ENCODE measurements at places on chromosomes 1 and 21. TPM values are rescaled to one million over a fixed set of nuclear protein-coding genes. Genes with fewer than 3 reads are reported as not detected.

DNA sequence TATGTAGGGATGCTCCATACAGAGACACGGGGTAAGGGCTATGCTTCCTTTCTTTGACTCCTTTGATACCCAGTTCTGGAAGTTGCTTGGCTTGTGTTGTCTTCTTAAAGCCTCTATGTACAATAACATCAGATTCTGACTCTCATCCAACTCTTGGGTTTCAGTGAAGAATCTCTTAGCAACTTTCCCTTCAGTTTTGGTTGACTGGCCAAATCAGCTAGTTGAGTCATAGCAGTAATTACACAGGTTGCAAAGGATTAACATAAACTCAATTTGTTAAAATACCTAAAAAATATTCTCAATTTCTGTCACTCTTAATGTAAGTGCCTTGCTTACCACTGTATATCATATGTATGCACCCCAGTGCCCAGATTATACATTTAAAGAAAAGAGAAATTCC is 9.2 kb downstream of the CD1E start:
- no peak for DNase-seq

DNA sequence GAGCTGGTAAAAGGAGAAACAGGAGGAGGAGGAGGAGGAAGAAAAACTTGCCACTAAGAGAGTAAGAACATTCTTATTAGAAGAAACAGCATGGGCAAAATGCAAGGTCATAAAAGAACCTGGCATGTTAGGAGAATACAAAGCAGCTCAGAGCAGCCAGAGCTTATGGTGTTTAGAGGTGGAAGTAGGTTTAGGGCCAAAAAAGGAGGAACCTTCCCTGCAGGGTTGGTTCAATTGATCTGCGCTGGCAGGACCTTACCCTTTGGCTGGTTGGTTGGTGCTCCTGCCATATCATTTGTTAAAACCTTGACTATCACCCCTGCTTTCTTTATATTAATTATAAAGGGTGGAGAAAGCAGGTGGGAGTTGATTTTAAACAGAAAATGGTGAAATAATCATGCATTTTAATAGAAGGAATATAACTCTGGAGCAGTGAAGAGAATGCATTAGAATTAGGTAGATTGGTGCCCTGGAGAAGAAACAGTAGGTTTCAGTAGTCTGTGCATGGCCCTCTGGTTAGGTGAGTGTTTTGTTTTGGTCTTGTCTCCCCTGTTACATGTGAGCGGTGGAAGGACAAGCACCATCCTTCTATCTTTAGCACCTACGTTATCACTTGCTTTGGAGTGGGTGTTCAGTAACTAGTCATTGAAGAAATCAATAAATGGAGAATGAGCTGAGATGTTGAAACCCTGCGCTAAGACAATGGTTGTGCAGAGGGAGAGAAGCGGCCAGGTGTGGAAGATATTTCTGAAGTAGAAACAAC is 110.4 kb upstream of the NGF start:
- DNase-seq, result no peak

DNA sequence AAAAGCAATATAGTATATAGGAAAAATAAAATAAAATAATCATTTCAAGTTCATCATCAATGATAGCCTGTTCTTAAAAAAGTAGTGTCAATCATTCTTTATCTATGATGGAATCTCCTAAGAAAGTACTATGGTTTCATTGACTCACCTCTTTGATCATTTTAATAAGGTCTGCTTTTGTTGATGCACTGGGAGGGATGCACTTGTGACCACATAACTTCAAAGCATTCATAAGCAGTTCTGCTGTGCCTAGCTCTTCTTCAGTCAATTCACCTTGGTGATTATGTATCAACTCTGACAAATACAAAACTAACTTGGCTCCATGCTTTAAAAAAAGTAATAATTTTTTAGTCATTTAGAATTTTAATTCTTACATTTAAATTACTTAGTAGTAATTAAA is 84.8 kb upstream of the GNG4 start:
- no peak for DNase-seq

DNA sequence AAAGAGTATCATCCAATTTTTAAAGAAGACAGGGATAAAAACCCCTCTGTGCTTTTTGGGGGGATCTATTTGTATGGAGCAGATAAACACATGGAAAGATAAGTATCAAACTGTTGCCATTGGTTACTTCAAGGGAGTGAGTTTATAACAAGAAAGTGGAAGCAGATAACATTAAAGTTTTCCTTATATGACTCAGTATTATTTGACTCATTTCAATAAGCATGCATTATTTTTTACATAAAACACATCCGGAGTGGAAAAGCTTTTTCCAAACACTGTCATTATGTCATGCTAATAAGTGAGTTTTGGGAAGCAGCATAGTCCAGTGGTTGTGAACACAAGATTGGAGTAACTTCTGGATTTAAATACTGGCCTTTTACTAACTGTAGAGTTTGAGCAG is 452.2 kb downstream of the LTN1 start:
- no peak for DNase-seq

GRCh38 chr1:164510435-164510834 is 48.5 kb upstream of the PBX1 start:
- DNase-seq, result no peak

- DNase-seq, result peak; percentile 64
Observed at GRCh38 chr1:201330541-201330940, 46.9 kb downstream of the TNNT2 start.

- no peak for DNase-seq
Observed at GRCh38 chr1:44524655-44525500, 119.8 kb downstream of the RNF220 start.

GRCh38 chr1:21021311-21021710 is 155.4 kb downstream of the EIF4G3 start:
- no peak for DNase-seq

- no peak for DNase-seq
Observed at GRCh38 chr1:233364026-233364425, 36.5 kb downstream of the MAP3K21 start.

DNA sequence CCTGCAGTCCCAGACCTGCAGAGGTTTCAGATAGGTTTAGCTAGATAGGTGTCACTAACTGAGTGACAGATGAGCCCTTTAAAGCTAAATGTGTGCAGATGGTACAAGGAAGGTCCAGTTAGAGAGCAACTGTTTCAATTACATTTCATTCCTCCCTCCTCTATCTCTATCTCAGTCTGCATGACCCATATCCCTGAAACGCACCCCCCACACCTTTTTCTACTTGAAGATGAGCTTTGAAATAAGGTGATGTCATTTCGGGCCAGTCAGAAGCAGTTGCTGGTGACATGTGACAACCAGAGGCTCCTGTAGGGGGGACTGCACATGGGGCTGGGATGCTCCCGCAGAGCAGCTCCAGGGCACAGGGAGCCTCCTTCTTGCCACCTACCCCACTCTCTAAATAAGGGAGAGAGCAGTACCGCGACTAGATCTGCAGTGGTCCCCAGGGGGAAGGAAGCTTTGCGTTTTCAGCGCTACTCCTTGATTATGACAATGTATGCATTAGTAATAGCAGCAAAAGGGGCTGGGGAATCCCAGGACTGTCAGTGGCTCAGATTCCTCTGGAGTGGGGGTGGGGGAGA is 4.3 kb downstream of the ATP8B2 start:
- no peak for DNase-seq

GRCh38 chr1:98367426-98367825 is 294.1 kb upstream of the SNX7 start:
- DNase-seq, result no peak

DNA sequence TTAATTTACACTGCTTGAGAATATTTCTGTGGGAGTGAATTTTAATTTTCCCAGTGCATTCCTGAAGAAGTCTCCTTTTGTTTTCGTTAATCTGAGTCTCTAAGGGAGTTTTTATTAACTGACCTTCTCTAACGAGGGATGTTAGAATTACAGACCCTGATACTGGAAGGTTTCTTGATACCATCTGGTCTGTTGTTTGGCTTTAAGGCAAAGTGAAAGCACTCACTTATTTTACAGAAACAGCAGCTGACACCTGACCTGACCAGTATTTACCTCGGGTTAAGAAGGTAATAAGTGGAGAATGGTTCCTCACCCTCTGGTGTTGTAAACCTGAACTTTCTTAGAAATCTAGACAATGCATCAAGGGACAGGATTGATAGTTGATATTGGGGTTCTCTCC is 12.4 kb downstream of the CDC14A start:
- DNase-seq, result no peak

- DNase-seq, result no peak
Observed at GRCh38 chr1:226369110-226369509, 38.8 kb downstream of the PARP1 start.

DNA sequence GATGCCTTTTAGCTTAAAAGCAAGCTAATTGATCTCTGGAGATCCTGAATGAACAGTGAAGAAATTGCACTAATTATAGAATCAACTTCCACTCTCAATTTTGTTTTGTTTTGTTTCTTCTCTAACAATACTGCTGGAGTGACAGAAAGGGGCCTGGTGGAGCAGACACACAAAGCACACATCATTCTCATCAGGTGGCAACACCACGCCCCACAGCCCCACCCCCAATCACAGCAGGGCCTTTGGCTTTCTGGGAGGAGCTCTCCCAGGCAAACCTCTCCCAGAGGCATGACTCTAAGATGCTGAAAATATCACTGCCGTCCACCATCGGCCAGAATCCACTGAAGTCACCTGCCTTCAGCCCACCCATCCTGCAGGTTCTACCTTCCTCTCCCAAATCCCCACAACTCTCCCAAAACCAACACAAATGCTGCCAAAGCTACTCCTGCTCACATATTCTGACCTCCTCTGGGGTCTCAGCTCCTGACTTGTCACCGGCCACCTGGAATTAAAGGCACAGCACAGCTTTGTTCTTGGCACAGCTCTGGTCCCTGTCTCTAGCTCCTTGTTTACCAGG is 120.7 kb downstream of the GRIK3 start:
- DNase-seq, result no peak

- DNase-seq, result no peak
Observed at GRCh38 chr1:171581766-171582165, 40.3 kb upstream of the MYOCOS start.

DNA sequence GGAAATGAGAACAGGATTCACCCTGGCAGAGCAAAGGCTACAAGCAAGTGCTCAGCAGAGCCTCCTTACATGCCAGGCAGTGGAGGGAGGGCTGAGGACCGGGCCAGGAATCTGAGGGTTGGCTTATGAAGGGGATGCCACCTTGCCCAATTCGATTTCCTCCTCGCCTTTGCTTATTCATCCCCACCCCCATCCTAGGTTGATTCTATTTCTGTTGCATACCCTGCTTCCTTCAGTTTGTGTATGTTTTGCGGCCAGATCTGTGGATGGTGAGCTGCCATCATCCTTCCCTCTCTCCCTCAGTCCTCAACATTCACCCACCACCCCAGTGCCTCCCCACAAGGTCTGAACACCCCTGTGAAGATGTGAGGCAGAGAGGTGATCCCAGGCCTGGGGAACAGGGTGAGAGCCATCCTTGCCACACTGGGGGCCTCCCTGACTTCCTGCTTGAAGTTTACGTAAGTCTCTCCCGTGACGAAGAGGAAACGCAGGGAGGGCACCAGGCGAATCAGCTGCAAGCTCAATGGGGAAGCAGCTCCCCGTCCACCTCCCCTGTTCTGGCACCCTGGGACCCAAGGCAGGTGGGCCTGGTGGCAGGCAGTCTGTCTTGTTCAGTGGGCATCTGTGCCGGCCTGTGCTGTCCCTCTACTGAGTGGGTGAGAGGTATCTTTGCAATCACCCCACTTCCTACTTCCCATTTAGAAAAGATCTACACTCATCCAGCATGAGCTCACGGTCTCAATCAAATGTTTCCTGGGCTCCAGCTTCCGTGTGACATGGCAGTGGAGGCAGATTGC is 50.6 kb upstream of the CNTN2 start:
- peak; percentile 87 for DNase-seq

GRCh38 chr1:64959986-64960385 is 6.4 kb downstream of the JAK1 start:
- DNase-seq, result no peak

DNA sequence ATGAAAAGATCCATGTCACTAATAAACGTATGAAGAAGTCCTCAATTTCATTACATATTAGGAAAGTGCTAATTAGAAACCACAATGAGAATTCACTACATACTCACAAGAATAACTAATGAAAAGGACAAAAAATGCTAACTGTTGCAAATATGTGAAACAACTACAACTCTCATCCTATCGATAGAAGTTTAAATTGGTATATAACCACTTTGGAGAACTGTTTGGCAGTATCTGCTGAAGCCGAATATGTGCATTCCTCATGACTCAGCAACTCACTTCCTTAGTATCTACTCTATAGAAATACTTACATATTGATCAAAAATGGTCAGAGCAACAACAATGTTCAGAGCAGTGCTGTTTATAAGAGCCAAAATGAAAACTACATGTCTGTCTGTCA is 66.8 kb downstream of the PLPPR4 start:
- no peak for DNase-seq

- no peak for DNase-seq
Observed at GRCh38 chr1:217553949-217554509, 76.9 kb downstream of the GPATCH2 start.

GRCh38 chr1:119564548-119564947 is 57.5 kb downstream of the HSD3B1 start:
- DNase-seq, result no peak

DNA sequence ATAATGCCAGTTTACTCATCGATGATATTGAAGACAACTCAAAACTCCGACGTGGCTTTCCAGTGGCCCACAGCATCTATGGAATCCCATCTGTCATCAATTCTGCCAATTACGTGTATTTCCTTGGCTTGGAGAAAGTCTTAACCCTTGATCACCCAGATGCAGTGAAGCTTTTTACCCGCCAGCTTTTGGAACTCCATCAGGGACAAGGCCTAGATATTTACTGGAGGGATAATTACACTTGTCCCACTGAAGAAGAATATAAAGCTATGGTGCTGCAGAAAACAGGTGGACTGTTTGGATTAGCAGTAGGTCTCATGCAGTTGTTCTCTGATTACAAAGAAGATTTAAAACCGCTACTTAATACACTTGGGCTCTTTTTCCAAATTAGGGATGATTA is 13.7 kb downstream of the GGPS1 start:
- no peak for DNase-seq

- no peak for DNase-seq
Observed at GRCh38 chr1:76955652-76956051, 88.4 kb downstream of the ST6GALNAC5 start.

DNA sequence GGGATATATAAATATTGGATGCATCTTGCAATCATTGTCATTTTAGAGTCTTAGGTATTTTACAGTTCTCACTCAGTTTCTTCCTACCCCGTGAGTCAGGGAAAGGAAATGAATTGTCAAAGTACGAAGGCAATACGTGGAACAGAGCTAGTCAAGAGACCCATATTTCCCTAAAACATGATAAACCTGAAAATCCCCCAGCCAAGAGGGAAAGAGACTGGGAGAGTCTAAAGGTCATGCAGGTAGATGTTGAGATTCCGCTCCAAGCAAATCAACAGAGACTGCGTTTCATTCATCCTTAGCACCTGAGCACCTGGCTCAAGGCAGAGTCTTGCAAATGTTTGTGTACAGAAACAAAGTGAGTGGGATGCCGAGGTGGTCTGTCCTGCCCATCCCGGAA is 58.0 kb downstream of the SH3GLB1 start:
- no peak for DNase-seq

ANP32E gene
- total RNA-seq, result 55.3 TPM

ANXA9 gene
- 0.16 TPM for total RNA-seq

IL20 gene
- total RNA-seq, result not detected

CACYBP gene
- total RNA-seq, result 41.7 TPM

RGS16 gene
- total RNA-seq, result 1.9 TPM

PLA2G4A gene
- 1.3 TPM for total RNA-seq
